CD4-positive, alpha-beta T cell treated with Interleukin-15 for 4 hours (primary cell): ENCODE measurements at places on chromosomes 11 and 22.

- no peak for DNase-seq
Measured at GRCh38 chr11:73632996-73633395, 13.4 kb upstream of the PLEKHB1 start.

GRCh38 chr22:42977569-42977968 is 37.4 kb downstream of the PACSIN2 start:
- DNase-seq, result no peak

DNA sequence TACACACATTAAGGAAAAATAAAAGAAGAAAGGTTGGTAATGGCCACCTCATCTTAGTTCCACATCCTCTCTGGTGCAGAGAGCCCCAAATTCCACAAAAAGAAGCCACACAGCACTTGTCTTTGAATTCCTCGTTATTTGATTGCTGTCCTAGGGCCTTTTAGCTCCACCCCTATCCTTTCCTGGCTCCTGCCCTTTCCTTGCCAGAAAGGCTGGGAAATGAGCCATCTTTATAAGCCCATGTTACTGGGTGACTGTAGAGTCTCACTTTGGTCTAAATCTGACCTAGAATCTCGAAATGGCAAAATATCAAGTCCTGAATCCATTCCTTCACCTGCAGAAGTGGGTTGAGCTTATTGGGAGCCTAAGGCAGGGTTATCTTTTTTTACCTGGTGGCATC is 4.3 kb upstream of the TMEM132A start:
- no peak for DNase-seq

- DNase-seq, result no peak
Measured at GRCh38 chr11:6320411-6321155, at the start of gene CAVIN3. Gene CAVIN3, minus strand, starts transcription at chr11:6320501. Its CDS starts 25 bp downstream, at chr11:6320476.

GRCh38 chr11:72970557-72971118 is 156.4 kb downstream of the ATG16L2 start:
- DNase-seq, result peak; percentile 1

- no peak for DNase-seq
Measured at GRCh38 chr11:27507557-27508322, 1.2 kb upstream of the LIN7C start.

GRCh38 chr22:36891646-36892045 is 21.8 kb upstream of the CSF2RB start:
- no peak for DNase-seq

- no peak for DNase-seq
Measured at GRCh38 chr11:65826984-65827735, 6.6 kb upstream of the SNX32 start.

DNA sequence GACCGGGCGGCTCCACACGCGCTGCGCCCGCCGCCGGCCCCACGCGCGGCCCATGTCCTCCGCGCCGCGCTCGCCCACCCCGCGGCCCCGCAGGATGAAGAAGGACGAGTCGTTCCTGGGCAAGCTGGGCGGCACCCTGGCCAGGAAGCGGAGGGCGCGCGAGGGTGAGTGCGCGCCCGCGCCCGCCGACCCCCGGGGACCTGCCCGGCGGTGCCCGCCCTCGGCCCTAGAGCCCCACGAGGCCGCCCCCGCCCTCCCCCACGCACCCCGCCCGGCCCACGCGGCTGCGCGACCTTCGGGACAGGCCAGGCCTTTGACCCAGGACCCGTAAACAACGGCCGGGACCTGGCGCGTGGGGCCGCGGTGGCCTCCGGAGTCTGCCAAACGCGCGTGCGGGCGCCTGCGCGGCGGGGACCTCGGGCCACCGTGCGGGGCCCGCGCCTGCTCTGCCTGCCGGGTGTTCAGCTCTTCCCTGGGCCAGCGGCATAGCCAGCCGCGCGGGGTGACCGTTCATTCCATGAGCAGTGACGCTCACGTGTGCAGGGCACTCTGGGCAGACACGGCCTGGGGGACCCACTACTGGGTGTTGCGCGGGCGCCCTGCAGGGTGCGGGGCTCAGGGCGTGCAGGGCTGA is at the start of gene PARVB:
Gene PARVB (plus strand): TSS at position 15 of the 634 bp plus-strand sequence. CDS start 38 bp downstream, at position 53.
- DNase-seq, result no peak

DNA sequence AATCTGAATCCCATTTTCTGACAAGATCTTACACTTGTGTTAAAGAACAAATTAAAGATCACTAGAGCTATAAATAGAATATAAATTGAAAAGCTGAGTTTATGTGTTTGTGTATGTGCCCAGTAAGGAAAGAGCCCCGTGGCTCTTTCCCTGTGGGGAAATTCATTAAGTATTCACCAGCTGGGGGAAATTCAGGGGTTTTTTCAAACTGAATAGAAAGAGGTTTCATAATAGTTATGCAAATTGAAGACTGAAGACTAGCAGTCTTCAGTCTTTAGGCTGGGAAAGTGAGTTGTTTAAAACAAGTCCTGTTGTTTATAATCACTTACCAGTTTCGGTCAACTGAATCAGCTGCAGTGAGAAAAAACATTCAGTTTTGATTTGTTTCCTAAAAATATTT is 11.3 kb upstream of the MS4A7 start:
- DNase-seq, result no peak

DNA sequence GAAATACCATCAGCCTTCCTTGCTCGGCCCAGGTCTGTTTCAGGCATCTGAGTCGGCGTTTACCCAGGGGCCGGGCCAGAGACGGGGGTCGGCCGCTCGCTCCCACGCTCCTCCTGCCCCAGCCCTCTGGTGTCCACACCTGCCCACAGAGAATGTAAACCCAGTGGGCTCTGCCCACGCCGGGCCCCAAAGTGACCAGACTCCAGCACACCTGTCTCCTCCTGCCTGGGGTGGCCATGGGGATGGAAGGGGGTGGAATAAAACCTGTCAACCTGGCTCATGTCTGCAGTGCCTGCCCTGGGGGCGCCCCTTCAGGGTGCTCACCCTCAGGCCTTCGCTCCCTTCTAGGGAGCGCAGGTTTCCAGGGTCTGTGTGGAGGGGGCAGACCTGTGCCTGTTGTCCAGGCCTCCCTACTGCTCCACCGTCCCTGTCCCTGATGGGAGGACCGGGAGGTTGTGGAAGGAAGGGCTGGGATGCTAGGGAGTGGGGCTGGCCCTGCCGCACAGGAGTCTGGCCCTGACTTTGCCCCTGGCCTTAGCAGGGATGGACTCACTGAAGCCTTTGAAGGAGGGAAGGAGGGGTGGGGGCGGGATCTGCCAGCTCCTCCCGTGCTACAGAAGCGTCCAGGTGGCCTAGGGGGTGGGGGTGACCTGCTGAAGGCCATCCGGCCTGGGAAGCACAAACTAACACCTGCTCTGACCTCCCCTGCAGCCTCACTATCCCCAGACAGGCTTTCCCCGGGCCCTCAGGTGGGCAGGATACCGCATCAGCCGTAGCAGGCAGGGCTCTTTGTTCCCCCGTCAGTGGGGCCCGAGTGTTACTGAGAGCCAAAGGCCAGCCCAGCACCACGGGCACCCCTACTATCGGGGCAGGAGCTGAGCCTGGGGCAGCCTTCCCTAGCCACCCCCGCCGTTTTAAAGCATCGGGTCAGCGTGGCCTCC is 14.7 kb upstream of the ARHGAP8 start:
- DNase-seq, result no peak

- DNase-seq, result peak; percentile 49
Measured at GRCh38 chr11:47523490-47524225, 29.3 kb downstream of the CELF1 start.

- no peak for DNase-seq
Measured at GRCh38 chr11:74877132-74877531, 71.8 kb downstream of the XRRA1 start.

- DNase-seq, result no peak
Measured at GRCh38 chr22:26536762-26537134, 24.5 kb upstream of the TFIP11 start.

DNA sequence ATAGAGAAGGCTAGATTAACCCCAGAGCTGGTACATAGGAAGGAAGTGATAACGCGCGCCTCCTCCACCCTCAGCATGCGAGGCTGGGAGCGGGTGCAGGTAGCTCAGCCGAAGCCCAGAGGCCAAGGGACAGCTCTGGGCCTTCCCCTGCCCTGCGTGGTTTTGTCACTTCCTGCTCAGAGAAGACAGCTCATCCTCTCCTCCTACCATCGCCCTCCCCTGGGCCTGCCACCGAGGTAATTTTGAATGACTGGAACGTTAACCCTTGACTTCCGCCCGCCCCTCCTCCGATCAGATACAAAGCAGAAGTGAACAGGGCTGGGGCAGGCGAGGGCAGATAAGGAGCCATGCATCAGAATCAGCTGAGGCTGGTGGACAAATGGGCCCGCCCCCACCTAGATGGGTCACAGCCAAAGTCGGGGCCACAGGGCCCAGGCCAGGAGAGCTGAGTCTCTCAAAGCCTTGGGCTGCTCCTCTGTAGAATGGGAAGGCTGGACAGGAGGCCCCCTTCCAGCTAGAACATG is 1.6 kb downstream of the RAC2 start:
- DNase-seq, result peak; percentile 92

DNA sequence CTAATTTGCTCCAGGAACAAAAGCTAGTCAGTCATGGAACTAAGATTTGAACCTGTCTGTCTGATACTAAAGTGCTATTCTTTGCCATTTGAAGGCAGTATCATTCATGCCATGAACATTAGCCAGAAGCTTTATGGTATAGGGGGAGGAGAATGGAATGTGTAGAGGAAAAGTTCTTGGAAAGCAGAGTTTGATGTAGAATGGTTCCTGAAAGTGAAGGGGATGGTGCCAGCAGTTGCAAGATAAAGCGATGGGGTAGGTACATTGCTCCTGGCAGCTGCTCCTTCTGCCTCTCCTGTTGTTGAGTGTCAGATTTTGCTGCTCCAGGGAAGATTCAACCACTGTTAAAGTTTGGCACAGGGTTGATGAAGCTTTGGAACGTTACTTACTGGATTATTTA is 53.4 kb downstream of the ARHGAP42 start:
- no peak for DNase-seq

GRCh38 chr22:41048791-41049717 is 43.3 kb upstream of the EP300 start:
- DNase-seq, result no peak

GRCh38 chr22:32652645-32653270 is 148.7 kb upstream of the TIMP3 start:
- DNase-seq, result no peak

GRCh38 chr11:15346907-15347306 is 232.2 kb downstream of the INSC start:
- DNase-seq, result no peak
